Progenitor cell of endocrine pancreas (in vitro differentiated cells): ENCODE measurements at places on chromosomes 3 and 15. TPM values are rescaled to one million over a fixed set of nuclear protein-coding genes. Genes with fewer than 3 reads are reported as not detected.
A peak's percentile ranks its signal among the peaks of the same experiment; 100 is the strongest.

- no peaks in the 10 kb centered on the region for H3K36me3 ChIP-seq
- no peak overlapping the region for H3K27ac ChIP-seq
- H3K4me3 ChIP-seq: no peak overlapping the region
- no peaks in the 10 kb centered on the region for H3K4me1 ChIP-seq
- H3K27me3 ChIP-seq: no peaks in the 10 kb centered on the region
Observed at GRCh38 chr3:35305406-35305805, 333.9 kb upstream of the ARPP21 start.

DNA sequence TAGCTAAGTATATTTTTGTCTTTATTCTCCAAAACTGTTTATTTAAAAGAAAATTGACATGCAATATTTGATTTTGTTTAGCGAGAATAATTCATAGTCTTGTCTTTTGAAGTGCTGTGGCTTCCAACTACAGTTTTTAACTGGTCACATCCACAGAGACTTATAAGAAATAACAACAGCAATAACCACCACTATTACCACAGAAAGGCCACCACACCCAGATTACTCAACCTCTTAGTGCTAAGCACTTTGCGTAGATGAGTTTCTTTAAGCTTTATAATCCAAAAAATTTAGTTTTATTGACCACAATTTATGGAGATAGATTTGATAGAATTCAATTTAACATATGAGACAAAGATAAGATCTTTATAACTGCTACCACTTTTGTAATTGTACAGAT, 468.4 kb upstream of the UBE2E2 start:
- H3K36me3 ChIP-seq: no peaks in the 10 kb centered on the region
- no peak for DNase-seq
- no peak overlapping the region for H3K4me3 ChIP-seq
- no peak overlapping the region for H3K27ac ChIP-seq

DNA sequence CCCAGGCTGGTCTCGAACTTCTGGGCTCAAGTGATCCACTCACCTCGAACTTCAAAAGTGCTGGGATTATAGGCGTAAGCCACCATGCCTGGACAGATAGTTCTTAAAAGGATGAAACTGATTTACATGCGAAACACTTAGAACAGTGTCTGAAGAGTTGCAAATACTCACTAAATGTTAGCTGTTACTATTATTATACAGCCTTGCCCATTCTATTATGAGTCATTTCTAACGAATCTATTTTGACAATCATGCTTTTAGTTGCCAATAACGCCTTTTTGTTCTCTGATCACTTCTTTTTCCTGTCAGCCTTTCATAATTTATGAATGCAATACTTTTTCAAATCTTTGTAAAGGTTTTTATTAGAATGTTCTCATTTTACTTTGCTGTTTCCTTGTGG, 112.7 kb downstream of the SNRK start:
- H3K4me1 ChIP-seq: no peaks in the 10 kb centered on the region
- no peak overlapping the region for H3K27ac ChIP-seq
- no peak for DNase-seq
- H3K36me3 ChIP-seq: no peaks in the 10 kb centered on the region
- H3K27me3 ChIP-seq: no peaks in the 10 kb centered on the region
- H3K4me3 ChIP-seq: no peak overlapping the region

DNA sequence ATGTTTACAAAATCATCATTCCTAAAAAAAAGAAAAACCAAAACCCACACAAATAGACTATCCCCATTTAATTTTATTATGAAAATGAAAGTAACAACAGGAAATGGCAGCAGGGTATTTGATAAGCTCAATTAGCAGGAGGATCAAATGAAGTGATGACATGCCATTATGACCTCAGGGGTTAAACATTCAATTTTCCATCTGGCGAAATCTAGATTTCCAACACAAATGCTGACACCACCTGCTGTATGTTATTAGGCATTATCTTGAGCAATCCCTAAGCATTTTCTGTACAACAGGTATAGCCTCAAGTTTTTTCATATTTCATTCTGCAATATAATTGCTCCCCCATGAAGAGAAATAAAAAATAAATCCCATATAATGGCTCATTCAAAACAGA, 57.1 kb downstream of the SHQ1 start:
- H3K27me3 ChIP-seq: no peaks in the 10 kb centered on the region
- peaks cover 8% of the 10 kb centered on the region for H3K36me3 ChIP-seq
- peak overlapping the region; percentile 63 for H3K27ac ChIP-seq
- no peak overlapping the region for H3K4me3 ChIP-seq

ZNF620 gene
- 23.0 and 26.2 TPM in 2 replicates for total RNA-seq

RTP4 gene
- total RNA-seq: not detected in 2 replicates

GRCh38 chr15:65450556-65450955, 27.8 kb upstream of the IGDCC4 start:
- peaks cover 18% of the 10 kb centered on the region for H3K36me3 ChIP-seq
- no peak for DNase-seq
- no peaks in the 10 kb centered on the region for H3K27me3 ChIP-seq

DNA sequence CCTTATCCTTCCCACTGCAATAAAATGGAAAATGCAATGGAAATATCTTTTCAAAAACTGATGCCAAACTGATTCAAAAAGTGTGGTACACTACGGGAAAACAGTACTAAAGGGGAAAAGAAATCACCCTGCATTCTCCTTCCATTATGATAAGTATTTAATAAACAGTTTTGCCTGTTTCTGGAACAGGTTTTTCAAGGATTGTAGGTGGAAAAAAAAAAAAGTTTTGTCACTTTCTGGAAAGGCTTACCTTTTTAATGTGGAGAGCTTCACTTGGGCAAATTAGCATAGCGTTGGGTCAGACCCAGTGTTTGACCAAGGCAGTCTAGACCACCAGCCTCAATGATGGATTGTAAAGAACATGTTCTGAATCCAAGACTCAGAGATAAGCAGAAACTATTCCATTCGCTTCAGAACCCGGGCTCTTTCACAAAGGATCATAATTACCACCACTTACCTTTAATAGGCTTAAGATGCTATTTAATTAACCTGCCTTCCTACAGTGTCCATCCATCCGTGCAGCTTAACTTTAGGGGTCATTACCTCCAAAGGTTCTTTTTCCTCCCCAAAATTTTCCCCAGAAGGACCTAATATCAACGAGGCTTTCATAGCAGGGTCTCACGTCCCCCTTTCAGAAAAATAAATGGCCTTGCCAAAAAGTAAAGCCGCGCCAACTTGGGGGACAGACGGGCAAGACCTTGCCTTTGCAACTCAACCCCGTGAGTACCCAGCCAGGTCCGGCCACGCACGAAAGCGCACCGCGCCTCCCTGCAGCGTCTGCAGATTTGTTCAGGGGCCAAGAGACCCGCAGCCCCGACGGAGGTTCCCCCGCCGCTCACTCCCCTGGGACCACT, 1.0 kb downstream of the DCBLD2 start:
- H3K4me1 ChIP-seq: peaks cover 24% of the 10 kb centered on the region
- no peaks in the 10 kb centered on the region for H3K36me3 ChIP-seq
- no peak for DNase-seq
- no peaks in the 10 kb centered on the region for H3K27me3 ChIP-seq

DNA sequence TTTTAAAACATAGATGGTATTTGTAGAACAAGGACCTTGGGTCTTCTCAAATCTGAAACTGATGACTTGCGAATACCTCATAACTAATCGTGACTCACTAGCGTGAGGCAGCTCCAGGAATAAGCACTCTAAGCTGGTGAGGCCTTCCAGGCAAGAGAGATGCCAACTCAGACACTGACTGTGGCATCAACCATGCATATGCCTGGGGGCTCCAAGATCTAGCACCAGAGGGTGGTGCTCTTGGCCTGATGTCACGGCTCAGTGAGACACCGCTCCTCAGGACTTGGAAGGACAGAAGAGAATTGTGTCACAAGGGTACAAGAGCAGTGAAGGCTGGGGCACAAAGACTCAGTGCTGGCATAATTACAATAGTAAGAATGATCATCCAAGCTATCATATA, 125.0 kb upstream of the TRIM42 start:
- H3K27ac ChIP-seq: no peak overlapping the region
- H3K36me3 ChIP-seq: no peaks in the 10 kb centered on the region
- DNase-seq: no peak
- peaks cover 7% of the 10 kb centered on the region for H3K27me3 ChIP-seq

- no peaks in the 10 kb centered on the region for H3K27me3 ChIP-seq
- no peak for DNase-seq
- no peaks in the 10 kb centered on the region for H3K4me1 ChIP-seq
- H3K27ac ChIP-seq: no peak overlapping the region
- H3K36me3 ChIP-seq: peaks cover 3% of the 10 kb centered on the region
- H3K4me3 ChIP-seq: no peak overlapping the region
Observed at GRCh38 chr15:50046867-50047266, 72.2 kb downstream of the ATP8B4 start.

IL12A gene
- total RNA-seq: 0.33 TPM in 1 of 2 replicates, not detected in the other

CPEB1 gene
- 0.60 and 0.80 TPM in 2 replicates for total RNA-seq

- H3K27me3 ChIP-seq: peaks cover 19% of the 10 kb centered on the region
- H3K4me3 ChIP-seq: peak overlapping the region; percentile 96
- peaks cover 13% of the 10 kb centered on the region for H3K4me1 ChIP-seq
- no peak for DNase-seq
- peak overlapping the region; percentile 100 for H3K27ac ChIP-seq
Observed at GRCh38 chr3:9730657-9731205, 804 bp upstream of the BRPF1 start.

DNA sequence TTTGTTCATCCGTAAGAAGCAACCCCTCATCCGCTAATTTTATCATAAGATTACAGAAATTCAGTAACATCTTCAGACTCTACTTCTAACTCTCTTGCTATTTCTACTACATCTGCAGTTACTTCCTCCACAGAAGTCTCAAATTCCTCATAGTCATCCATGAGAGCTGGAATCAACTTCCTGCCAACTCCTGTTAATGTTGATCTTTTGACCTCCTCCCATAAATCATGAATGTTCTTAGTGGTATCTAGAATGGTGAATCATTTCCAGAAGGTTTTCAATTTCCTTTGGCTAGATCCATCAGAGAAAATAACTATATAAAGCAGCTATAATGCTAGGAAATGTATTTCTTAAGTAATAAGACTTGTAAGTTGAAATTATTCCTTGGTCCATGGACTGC, 115.1 kb downstream of the TAFA4 start:
- no peaks in the 10 kb centered on the region for H3K27me3 ChIP-seq
- H3K36me3 ChIP-seq: no peaks in the 10 kb centered on the region
- H3K27ac ChIP-seq: no peak overlapping the region
- H3K4me3 ChIP-seq: no peak overlapping the region
- no peak for DNase-seq

DNA sequence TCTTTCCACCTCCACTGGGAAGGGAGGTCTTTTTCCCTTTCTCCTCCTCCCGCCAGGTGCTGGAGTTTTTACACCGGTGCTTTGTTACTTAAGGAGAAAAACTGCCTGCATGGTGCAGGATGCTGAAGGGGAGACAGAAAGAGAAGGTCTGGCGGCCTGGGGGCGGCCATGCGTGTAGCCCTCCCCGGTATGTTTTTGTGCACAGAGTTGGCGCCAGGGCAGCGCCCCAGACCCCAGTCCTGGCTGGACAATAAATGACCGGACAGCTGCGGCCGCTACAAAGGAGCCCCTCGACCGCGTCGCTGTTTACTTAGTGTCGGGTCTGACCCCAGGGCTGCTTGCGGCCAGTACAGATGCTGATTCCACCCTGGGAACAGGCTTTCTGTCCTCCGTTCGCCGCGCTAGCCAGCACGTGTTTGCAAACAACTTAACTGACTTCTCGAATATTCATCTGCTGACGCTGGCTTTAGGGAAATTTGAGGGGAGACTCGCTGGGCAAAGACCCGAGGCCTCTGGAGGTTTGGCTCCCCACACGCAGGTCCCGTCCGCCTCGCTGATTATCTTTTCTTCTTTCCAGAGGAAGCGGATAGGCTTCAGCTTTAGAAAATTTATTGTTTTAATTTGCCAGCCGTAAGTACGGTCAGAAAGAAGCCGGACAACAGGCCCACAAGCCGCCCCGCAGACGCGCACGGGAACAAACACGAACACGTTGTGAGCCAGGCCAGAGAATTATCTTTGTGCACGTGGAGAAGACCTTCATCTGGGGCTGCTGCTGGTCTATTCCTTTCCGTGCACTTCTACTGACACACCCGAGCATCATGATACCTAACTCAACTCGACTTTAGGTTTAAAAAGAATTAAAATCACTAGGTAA, 46.9 kb downstream of the ZIC4 start:
- DNase-seq: no peak
- H3K36me3 ChIP-seq: no peaks in the 10 kb centered on the region
- peaks cover 97% of the 10 kb centered on the region for H3K27me3 ChIP-seq
- H3K4me3 ChIP-seq: no peak overlapping the region
- no peaks in the 10 kb centered on the region for H3K4me1 ChIP-seq

DNA sequence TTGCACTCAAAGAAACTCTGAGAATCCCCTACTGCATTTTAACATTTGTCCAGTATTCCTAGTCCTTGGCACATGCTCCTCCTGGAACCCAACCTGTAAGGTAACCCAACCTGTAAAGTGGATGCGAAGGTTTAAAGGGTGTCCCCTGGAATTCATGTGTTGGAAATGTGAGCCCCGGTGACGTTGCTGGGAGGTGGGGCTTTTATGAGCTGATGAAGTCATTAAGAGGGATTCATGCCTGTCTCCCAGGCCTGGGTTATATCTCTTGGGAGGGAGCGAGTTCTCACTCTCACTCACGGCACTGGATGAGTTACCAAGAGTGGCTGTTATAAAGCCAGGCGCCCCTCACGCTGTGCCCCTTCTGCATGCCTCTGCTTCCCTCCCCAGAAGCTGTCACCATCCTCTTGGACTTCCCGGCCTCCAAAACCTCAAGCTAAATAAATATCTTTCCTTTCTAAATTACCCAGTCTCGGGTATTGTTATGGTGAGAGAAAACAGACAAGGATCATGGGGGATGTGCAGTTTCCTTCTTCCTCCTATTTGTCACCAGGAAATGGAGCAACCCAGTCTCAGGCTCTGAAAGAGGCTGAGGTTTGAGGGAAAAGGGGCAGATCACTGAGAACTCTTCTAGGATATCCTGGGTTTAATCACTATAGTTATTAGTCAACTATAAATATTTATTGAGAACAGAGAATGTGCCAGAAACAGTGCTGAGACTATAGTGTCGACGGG, 7.6 kb downstream of the XXYLT1 start:
- H3K4me1 ChIP-seq: peaks cover 3% of the 10 kb centered on the region
- H3K27me3 ChIP-seq: peaks cover 7% of the 10 kb centered on the region
- H3K36me3 ChIP-seq: peaks cover 8% of the 10 kb centered on the region
- DNase-seq: no peak
- H3K4me3 ChIP-seq: no peak overlapping the region
- H3K27ac ChIP-seq: no peak overlapping the region

ACVR2B gene
- total RNA-seq: 77.6 and 83.9 TPM in 2 replicates

CMTM8 gene
- total RNA-seq: 33.8 and 39.1 TPM in 2 replicates

DNA sequence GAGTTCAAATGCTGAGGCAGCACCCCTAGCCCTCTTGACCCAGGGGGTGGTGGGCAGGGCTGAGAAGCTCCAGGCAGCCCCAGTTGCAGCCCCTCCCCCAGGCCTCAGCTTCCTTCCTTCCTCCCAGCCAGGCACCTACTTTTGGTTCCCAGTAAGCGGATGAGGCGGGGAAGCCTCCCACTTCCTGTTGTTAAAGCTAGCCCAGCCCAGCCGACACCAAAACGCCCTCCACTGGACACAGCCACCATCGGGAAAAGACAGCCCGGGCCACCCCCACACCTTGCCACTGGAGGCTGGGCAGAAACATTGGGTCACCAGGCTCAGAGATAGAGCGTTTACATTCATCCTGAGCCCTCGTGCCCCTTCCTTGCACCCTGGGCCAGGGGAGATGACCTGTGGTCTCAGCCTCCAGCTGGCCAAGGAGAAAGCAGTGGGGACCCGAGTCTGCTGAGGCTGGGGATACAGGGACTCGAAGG, 3.5 kb downstream of the DUSP7 start:
- H3K27ac ChIP-seq: no peak overlapping the region

ACTRT3 gene
- 2.1 and 2.6 TPM in 2 replicates for total RNA-seq
